ENCODE measurements at places on chromosomes 16 and 17. TPM values are rescaled to one million over a fixed set of nuclear protein-coding genes. Genes with fewer than 3 reads are reported as not detected.

The CAPNS2 gene
- 86.0 TPM for total RNA-seq

The EXOC7 gene
- 84.5 TPM for total RNA-seq

The KRT24 gene
- 8.8 TPM for total RNA-seq

The CDH8 gene
- total RNA-seq = 1.2 TPM

The IKZF3 gene
- 5.4 TPM for total RNA-seq

The PPL gene
- total RNA-seq = 1,024 TPM

The TEKT1 gene
- not detected for total RNA-seq

The KRT27 gene
- not detected for total RNA-seq
